Stimulated activated CD8-positive, alpha-beta memory T cell treated with anti-CD3 and anti-CD28 coated beads, Interleukin-4, amount 100 ng/mL, for 1 hour (primary cell): ENCODE measurements at places on chromosomes 1 and 21.

DNA sequence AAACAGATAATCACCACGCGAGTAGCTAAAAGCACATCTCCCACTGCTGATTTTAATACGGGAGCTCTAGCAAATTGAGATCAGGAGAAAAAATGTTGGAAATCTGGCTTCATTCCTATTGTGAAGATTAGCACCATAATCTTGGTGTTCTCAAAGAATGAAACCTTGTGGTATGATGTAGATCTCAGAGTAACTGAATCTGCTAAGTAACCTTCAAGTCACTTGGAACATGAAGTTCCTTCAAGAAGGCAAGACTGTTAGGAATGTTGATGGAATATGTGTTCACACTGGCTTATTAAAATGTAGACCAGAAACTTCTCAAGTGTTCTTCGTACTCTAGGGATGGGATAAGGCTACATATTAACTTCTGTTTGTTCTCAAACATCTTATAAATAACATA is 117.4 kb upstream of the CHRM3 start:
- DNase-seq: no peak

- DNase-seq: no peak
Measured at GRCh38 chr1:192951691-192952460, 107.3 kb downstream of the UCHL5 start.

DNA sequence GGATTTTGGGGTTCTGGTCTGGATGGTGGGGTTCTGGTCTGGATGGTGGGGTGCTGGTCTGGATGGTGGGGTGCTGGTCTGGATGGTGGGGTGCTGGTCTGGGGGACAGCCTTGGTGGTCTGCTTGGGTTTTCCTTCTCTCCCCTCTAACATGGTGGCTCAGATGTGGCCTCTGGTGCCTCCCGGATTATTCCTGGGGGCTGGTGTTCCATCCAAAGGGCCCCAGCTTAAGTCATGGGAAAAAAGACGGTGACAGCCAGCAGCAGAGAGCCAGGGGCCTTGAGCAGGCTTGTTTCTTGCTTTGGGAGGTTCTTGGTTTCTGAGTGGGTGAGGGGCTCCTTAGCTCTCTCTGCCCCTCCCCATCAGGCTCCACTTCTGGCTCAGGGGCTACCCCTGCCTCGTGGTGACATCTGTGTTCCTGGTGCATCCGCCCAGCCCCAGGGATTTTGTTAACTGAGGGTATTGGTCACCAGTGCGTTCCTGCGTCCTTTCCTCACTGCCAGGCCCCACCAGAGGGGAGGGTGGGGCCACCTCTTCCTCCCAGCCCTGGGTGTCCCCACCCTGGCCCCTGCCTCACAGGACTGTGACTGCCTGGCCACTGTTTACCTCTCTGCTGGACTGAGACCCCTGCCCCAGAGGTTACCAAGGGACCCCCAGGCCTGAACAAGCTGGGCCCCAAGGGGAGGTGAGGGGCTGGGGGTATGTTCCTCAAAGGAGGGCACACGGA is 43.2 kb upstream of the ACTRT2 start:
- no peak for DNase-seq

DNA sequence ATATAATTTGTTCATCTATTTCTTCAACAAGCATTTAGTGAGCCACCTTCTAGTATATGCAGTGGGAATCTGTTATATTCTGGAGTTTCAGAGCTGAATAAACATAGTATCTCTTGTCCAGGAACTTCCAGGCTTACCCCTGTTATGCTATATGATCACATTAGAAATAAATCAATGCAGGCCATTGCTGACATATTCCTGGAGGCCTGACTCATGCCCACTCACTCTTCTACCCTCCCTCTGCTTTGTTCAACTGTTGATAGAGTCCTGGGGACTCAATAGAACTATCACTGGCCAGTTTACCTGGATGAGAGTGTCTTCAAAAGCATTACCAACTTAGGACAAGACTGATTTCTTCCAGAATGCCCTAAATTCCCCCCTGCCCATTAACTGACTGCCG is 29.3 kb upstream of the SRSF10 start:
- no peak for DNase-seq

GRCh38 chr1:233294913-233295236 is 650 bp downstream of the PCNX2 start:
- DNase-seq: no peak

DNA sequence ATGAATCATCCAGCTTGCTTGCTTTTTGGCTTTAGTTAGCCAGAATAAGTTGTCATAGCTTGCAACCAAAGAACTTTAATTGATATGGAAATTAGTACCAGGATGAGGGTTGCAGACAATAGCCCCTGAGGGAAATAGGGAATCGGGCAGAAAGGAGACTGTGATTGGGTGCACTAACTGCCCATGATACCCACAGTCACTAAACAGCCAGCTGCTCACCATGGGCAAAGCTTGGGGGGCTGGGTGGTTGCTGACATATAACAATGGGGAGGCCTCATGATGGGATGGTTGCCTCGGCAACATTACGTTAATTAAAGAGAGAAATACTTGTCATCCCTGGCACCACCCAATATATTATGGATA is 17.8 kb upstream of the PLA2G2E start:
- no peak for DNase-seq

DNA sequence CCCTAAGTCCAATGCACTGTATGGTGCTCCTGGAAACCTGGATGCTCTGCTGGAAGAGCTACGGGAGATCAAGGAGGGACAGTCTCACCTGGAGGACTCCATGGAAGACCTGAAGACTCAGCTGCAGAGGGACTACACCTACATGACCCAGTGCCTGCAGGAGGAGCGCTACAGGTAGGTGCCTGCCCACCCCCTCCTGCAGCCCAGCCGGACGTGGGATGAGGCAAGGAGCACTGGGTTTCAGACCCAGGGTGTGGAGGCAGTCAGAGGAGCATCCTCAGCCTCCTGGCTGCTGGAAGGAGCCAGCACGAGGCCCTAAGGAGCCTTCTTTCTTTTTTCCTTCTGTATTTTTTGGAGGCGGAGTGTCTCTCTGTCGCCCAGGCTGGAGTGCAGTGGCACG is 42.0 kb downstream of the TMCC2 start:
- no peak for DNase-seq

GRCh38 chr1:210417881-210418280 is 89.2 kb downstream of the HHAT start:
- DNase-seq: no peak

GRCh38 chr1:97145321-97145956 is 423.9 kb downstream of the PTBP2 start:
- DNase-seq: no peak

GRCh38 chr1:104593413-104594187 is 843.9 kb downstream of the AMY1C start:
- no peak for DNase-seq

- no peak for DNase-seq
Measured at GRCh38 chr1:14631421-14631820, 32.9 kb downstream of the KAZN start.

- no peak for DNase-seq
Measured at GRCh38 chr21:15291621-15292266, 226.9 kb upstream of the NRIP1 start.

DNA sequence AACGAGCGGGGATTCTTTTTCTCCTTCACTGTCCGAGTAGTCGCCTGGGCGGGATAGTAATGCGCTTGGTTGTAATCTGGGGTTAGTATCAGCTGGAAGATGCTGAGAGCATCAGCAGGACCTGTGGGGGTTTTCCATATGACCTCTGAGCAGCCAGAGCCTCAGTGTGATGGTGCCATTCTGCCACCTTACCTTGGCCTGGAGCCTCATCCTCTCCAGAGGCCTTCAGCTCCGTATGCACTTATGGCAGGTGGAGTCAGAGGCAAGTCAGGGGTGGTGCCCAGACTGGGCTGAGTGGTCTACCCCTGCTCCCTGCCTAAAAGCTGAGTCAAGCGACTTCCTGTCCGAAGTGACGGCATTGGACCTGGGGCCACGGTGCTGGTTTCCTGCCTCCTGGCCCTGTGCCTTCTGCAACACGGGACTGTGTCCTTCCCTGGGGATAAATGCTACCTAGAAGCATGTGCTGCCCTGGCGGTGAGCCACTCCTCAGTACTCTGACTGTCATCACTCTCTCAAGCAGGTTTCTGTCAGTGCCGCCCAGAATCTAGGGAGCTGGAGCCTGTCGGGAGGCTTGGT is 24.7 kb downstream of the TENT5C start:
- no peak for DNase-seq

DNA sequence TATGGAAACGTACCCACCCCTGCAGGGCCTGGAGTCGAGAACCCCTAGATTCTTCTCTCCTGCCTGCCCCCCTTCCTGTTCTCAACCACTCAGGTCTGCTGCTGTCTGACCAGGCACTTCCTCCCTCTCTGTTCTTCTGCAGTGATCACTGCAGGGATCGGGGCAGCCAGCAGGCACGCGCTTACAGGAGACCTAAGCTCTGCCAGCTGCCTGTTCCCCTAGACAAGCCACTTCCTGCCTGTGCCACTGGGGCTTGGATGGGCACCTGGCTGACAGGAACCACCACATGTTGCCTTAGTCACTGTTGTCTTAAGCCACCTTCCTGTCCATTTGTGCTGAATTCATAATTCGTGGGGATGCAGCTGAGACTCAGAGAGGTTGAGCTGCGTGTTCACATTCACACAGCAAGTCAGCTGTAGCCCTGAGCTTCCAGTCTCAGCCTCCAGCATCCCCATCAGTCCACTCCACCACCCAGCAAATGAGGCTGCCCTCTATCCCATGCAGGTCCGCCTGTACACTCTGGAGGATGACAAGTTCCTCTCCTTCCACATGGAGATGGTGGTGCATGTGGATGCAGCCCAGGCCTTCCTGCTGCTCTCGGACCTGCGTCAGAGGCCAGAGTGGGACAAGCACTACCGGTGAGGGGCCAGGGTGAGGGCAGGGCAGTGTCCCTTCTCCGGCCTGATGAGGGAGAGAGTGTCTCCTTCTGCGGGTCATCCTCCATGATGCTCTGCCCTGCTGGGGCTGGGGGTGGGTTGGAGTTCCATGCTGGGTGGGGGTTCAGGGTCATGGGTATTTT is 18.6 kb downstream of the FAM151A start:
- DNase-seq: no peak

DNA sequence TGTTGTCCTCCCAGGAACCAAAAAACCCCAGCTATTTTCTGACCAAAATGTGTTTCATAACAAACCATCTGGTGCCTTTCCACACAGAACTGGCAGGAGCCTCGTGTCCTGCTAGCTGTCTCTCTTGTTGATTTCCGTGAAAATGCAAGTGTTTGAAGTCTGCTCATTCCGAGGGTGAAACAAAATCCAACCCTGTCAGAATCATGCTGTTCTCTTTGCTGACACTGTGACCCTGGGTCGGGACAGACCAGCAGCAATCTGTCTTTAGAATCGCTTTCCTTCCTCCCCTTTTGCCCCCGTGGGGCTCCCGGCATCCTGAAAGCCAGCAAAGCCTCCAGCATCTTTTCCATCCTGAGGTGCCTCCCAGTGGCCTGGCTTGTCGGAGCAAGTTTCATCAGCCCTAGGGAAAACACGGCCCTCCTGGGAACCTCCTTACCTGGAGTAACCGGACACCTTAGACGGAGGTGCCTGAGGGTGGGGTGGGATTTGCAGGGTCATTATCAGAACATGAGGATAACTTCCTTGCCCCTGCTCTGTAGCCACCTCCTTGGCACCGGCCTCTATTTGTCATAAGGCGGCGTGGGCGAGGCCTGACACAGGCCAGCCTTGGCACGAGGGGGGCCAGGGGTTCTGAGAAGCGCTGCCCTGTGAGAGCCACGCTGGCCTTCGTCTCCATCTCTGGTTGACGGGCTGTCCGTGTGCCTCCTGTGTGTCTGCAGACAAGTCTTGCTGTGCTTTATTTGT is 24.9 kb downstream of the LDLRAP1 start:
- no peak for DNase-seq

DNA sequence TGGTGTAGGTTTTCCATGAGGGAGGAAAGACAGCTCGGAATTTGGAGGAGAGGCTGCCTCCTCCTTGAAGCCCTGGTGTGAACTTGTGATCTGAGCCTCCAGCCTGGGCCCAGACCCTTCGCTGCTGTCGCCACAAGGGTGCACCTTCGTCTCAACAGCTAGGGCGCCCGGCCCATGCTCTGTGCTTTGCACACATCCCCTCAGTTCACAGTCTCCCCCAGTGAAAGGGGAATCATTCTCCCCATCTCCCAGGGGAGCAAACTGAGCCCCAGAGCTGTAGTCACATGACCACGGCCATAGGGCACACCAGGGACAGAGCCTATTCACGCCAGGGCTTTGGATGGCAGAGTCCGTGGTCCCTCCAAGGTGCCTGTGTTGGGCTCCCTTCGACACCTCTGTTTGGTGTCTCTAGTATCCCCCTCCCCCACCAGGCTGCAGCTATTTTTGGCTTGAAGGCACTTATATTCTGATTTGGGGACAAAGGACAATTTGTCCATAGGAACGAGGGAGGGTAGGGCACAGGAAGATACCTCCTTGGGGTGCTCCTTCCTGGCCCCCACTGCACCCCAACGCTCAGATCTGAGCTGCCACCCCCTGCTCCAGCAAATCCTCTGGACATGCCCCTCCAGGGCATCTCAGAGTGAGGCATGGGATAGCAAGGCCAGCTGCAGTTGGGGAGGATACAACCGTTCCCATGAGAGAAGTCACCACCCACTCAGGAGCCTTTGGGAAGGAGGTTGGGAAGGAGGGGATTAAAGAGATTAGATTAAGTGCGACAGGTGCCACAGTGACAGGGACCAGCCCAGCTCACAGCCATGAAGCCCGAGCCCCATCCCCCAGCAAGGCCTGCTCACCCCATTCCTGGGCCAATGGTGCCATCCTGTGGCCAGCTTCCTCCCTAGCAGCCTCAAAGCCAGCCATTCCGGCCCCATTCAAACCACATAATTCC is 15.7 kb downstream of the MATN1 start:
- DNase-seq: peak; percentile 20

DNA sequence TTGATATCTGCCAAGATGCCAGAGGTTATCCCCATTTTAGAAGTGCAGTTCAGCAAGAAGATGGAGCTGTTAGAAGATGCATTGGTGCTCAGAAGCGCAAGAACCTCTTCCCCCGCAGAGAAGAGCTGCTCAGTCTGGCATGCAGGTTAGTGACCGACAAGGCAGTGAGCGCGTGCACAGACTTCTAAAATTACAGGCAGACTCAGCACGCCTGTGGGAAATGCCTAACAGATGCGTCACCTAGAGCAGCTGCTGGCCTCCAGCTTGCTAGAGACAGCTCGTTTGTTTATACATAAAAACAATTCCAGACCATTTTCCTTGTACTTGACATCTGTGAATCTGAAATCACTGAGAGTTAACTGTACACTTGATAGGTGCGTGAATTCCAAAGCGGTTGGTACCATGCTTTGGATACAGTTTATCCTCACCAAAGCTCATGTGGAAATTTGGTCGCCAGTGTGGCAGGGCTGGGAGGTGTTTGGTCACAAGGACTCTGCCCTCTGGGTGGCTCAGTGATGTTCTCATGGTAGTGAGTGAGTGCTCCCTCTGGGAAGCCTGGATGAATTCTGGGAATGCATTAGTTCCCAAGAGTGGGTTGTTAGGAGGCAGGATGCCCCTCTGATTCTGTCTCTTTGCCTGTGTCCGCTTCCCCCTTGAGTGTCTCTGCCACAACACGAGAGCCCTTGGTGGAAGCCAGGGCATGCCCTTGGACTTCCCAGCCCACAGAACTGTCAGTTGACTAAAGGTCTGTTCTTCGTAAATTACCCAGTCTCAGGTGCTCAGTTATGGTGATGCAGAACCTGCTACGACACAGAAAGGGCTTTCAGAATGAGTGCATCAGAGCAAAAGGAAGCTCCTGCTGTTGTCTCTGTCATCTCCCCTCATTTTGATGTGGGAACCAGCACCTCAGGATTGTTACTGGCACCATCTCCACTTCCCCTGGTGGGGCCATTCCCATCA is 24.4 kb downstream of the SNAP47 start:
- DNase-seq: no peak
